Stimulated activated effector memory CD8-positive, alpha-beta T cell treated with anti-CD3 and anti-CD28 coated beads, Interleukin-12 subunit alpha, Interleukin-12 subunit beta, amount 100 ng/mL, for 72 hours (primary cell): ENCODE measurements at places on chromosomes 7 and 10.

DNA sequence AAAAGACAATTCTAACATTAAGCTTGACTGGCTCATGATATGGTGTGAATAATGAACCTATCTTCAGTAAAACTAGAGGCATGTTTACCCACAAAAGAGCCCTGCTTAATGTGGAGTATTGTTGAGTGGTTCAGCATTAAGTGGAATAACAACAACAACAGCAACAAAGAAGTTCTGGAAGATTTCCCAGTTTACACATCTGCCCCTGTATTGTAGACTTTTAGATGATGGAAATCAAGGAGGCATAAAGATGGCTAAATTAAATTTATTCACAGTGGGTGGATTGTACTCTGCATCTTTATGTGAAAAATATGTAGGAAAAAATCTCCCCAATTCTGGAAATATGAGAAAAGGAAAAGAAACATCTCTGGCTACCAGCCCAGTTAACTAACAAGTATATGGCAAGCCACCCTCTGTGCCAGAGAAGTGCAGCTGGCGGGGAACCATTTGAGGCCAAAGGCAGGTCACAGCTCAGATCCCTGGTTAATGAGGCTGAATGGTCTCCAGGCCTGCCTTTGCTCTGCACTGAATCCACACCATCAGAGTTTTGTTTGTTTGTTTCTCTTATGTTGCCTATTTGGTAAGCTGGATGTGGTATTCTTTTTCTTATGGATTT is 186.0 kb downstream of the SEMA3D start:
- DNase-seq = no peak

DNA sequence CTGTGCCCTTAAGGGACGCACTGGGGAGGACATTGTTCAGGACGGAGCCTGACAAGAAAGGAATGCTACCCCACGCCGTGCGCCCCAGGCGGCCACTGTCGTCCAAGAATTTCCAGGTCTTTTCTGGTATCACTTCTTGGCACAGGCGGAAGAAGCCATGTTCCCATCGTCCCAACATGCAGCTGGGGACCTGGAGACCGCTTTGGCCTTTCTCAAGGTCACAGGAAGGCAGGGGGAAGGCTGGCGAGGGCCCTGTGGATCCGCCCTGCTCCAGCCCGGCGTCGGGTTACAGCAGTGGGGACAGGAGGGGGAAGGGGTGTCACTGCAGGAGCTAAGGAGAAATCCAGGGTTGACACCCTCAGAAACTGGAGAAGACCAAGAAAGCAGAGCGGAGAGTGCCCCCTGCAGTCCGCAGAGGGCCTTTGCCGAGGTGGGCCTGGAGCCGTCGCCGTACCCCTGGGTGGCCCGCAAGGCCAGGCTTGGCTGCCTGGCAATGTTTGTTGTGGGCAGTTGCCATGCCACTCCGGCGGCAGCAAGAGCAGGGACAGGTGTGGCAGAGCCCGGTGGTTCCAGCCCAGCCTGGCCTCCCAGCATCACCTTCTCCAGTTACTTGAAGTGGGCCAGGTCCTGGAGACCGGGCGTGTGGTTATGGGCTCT is 104.1 kb downstream of the LHPP start:
- DNase-seq = no peak

DNA sequence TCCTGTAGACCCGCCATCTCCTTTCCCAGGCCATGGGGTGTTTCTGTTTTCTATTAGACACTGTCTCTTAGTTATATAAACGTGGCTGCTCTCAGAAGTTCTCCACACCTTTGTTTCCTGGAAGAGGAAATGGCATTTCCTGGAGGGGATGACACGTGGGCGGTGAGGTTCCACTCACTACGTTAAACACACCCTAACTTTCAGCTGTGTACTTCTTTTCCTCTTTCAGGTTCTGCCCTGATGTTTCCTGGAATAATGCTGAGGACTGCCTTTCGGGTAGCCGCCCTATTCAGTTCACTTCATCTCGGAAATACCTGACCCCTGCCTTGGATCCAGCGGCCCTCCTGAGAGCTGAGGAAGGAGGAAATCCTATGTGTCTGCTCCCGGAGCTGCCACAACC is 3.4 kb upstream of the PRKCQ start:
- peak; percentile 65 for DNase-seq

- DNase-seq = no peak
Measured at GRCh38 chr7:291373-292092, 1.6 kb downstream of the FOXL3 start.

DNA sequence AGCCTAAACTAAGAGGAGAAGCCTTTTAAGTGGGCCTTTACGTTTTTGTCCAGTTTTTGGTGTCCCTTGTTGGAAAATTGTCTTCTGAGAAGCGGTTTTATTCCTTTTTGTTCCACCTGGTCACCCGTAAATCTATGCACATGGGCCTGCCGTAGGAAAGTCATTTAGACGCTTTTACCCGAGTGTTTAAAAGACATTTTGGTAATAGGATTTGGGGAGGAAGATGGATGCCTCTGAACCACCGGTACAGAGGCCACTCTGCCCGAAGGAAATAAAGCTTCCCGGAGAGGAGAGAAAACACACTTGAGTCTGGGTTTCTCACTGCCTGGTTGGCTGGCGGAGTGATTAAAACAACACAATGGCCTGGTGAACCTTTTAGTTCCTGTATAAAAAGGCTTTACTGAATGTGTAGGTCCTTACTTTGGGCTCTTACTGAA is 760 bp downstream of the THNSL1 start:
- DNase-seq = no peak

- no peak for DNase-seq
Measured at GRCh38 chr10:91740353-91740924, 57.8 kb upstream of the TNKS2 start.

- DNase-seq = no peak
Measured at GRCh38 chr7:101783381-101784181, 33.8 kb upstream of the CUX1 start.

DNA sequence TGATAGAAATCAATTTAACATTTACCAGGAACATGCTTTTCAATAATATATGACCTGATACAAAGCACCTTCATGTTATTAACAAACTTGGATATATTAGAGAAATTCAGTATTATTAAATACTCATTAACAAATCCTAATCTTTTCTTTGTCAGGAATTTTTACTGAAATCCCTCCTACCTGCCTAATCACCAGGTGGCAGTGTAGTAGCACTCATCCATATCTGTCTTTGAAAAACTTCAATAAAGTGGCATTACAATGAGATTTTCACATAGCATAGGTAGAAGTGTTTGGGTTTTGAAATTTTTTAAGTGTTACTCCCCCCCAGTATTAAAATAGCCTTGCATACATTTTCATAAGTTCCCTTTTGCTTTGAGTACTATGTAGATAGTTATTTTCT is 1246.6 kb upstream of the LRRN3 start:
- no peak for DNase-seq

DNA sequence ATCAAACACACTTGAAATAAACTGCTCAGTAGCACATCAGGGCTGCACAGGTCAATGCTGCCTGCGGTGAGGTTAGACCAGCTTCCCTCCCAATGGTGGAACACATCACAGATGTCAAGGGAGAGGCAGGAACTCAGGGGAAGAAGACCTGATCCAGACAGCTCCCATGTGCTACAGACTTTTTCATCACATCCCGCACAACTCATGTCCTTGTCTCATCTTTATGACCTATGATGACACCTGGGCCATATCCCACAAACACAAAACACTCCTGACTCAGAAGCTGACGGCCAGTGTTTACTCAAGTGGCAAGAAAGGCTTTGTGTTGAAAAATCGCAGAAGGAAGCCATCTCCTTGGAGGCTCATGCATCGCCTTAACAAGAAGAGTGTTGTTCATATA is 91.6 kb downstream of the HTR5A start:
- DNase-seq = no peak

DNA sequence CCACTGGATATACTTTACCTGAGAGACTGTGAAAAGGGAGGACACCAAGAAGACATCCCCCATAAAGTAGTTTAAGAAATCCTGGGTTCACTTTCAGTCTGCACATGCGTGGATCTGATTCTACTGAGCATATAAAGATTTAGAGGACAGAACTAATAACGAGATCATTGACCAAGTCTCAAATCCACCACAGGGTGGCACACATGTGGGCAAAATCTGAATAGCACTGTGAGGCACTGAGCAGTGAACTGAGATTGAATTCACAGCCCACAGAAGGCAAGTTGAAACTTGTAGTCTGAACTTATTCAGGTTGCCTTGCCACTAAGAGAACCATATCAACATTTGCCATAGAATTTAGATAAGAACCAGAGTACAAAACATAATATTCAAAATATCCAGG is 818.6 kb downstream of the GRID1 start:
- no peak for DNase-seq
